ENCODE measurements at places on chromosomes 11 and 22. TPM values are rescaled to one million over a fixed set of nuclear protein-coding genes. Genes with fewer than 3 reads are reported as not detected.
A peak's percentile ranks its signal among the peaks of the same experiment; 100 is the strongest.

DNA sequence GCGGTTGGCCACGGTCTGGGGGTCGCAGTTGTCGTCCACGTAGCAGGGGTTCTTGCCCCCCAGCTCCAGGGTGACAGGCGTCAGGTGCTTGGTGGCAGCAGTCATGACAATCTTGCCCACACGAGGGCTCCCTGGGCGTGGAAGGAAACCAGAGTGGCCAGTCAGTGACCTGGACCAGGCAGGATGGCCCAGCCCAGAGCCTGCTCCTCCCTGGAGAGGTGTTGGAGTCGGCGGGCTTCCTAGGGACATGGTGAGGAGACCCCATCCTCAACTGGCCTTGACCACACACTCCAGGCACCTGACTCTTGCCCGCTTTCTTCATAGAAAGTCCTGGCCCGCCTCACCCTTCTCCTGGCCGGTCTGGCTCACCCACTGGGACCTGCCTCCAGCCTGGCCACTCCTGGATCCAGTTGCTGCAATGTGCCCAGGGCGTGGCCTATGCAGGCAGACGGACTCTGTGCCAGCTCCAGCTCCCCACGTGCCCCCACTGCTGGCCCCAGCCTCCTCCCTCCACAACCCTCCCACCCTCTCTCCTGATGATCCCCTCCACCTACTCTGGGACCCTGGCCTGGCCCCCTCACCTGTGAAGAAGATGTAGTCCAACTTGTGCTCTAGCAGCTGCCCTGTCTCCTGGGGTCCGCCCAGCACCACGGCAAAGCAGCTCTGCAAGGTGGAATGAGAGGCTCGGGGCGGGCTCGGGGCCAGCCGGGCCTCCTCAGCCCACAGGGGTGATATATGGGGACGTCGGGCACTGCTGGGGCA, 8.7 kb downstream of the ALDH3B2 start:
- peak; percentile 64 for DNase-seq

- no peak for DNase-seq
Measured at GRCh38 chr11:30358536-30358935, 35.6 kb downstream of the ARL14EP start.

- no peak for DNase-seq
Measured at GRCh38 chr22:17827466-17827865, 53.2 kb upstream of the BID start.

GRCh38 chr11:66101066-66101464, 31.0 kb downstream of the PACS1 start:
- DNase-seq = no peak

- DNase-seq = no peak
Measured at GRCh38 chr11:67023957-67024353, 1.0 kb downstream of the SYT12 start.

GRCh38 chr11:10631761-10632160, 61.8 kb downstream of the IRAG1 start:
- DNase-seq = no peak

GRCh38 chr11:103109818-103110388, 677 bp downstream of the DYNC2H1 start:
- no peak for DNase-seq

Gene SYT8
- total RNA-seq = 7.4 TPM

Gene RBM4
- 94.5 TPM for total RNA-seq

GRCh38 chr22:39808081-39808480, 85.5 kb downstream of the ENTHD1 start:
- no peak for DNase-seq

GRCh38 chr22:43995798-43996169, 28.3 kb upstream of the PARVB start:
- DNase-seq = no peak

Gene HYLS1
- total RNA-seq = 1.9 TPM

- DNase-seq = no peak
Measured at GRCh38 chr11:64070314-64070681, 34.6 kb downstream of the FLRT1 start.

DNA sequence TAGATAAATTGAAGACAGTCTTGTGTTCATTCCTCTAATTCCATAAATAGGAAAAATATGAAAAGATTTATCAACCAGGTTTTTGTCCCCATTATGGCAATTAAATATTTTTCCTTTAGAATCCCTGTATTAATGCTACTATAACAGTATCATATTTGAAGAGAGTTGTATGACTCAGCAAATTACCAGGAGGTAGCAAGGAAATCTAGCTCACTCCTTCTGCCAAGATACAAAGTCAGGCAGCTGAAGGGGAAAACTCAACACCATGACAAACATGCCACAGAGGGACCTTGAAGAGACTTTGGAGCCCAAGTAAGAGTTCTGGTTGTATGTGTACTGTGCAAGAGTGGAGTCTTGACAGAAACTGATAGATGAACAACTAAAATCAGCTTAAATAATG, 143.3 kb downstream of the GUCY1A2 start:
- DNase-seq = no peak

DNA sequence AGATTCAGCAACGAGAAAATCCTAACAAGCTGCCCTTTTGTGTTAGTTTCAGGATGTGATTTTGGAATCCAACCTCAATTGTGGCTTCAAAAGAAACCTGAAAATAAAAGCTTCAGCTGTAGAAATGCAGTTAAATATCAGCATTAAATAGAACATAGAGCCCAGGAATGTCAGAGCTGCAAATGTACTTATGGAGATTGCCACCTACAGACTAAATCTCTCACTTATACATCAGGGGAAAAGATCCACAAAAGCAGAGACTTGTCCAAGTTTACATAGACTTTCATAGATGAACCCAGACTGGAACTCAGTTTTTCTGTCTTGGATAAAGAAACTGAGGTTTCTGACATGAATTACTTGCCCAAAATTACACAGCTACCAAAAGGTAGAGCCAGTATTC, 446.6 kb downstream of the DLG2 start:
- no peak for DNase-seq

DNA sequence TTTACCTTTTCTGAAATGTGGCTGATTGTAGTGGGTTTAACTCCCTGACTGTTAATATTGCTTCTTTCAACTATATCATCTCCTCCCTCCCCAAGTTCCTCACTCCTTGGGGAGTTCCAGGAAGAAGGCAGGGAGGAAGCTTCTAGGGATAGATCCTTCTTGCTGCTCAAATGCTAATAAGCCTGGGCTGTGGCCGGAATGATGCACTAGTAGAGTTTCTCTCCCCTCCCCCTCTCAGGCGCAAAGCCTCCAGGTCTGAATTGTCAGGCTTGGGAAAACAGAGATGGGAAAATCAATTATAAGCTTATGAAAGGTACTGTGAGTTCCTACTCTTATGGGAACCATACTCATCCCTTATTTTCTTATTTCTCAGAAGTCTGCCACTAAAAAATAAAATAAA, 30.8 kb downstream of the FEZ1 start:
- DNase-seq = no peak

DNA sequence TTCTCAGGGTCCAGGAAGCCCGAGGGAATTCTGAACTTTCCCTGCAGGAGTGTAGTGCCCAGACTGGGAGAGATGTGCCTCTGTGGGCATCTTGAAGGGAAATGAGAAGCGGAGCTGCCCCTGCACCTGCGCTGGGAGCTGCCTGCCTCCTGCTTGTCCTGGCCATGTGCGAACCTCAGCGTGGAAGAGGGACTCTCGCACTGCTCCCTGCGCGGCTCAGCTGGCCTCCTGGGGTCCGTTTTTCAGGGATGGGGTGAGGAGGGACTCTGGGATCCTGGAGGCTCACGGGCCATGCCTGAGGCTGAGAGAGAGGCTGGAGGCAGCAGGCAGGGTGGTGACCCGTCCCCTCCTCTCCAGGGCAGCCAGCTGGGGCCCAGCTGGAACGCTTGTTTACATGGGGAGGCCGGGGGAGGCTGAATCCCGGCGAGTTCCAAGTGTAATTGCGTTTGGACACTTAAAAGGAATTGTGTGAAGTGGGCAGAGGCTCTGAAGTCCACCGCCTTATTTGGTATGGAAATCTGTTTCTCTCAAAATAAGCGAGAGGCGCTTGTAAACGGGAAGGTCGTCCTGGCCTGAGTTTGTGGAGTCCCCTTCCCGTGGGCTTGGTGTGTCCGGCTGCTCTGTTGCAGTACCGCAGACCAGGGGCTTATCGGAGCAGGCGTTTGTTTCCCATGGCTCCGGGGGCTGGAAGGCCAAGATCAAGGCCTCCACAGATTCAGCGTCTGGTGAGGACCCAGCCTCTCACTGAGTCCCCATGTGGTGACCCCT, 1.2 kb upstream of the MRGPRF start:
- no peak for DNase-seq

GRCh38 chr11:16923987-16924386, 90.2 kb downstream of the PLEKHA7 start:
- no peak for DNase-seq
